ENCODE measurements at places on chromosomes 4 and X. TPM values are rescaled to one million over a fixed set of nuclear protein-coding genes. Genes with fewer than 3 reads are reported as not detected.

- H3K4me1 ChIP-seq: no peaks in the 10 kb centered on the region
- H3K27me3 ChIP-seq: no peaks in the 10 kb centered on the region
- no peaks in the 10 kb centered on the region for H3K36me3 ChIP-seq
Measured at GRCh38 chr4:34964613-34965012, 1279.7 kb downstream of the ARAP2 start.

DNA sequence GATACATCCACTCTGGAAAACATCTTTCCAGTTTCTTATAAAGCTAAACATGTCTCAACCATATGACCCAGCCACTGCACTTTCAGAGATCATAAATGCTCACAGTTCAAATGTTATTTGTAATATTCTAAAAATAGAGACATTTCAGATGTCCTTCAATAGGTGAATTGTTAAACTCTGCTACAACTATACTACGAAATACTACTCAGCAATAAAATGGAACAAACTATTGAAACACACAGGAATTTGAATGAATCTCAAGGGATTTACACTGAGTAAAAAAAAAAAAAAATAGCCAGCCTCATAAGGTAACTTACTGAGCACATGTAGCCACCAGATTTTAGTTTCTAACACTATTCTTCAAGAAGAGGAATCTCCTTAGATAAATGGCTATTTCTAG is 253.9 kb downstream of the PCDH18 start:
- no peak overlapping the region for H3K4me3 ChIP-seq
- no peaks in the 10 kb centered on the region for H3K4me1 ChIP-seq
- H3K36me3 ChIP-seq: no peaks in the 10 kb centered on the region
- DNase-seq: no peak

GRCh38 chr4:81808011-81808672 is 336.4 kb upstream of the RASGEF1B start:
- no peak for DNase-seq
- no peaks in the 10 kb centered on the region for H3K4me1 ChIP-seq
- H3K36me3 ChIP-seq: no peaks in the 10 kb centered on the region
- H3K4me3 ChIP-seq: no peak overlapping the region
- H3K27ac ChIP-seq: no peak overlapping the region

Gene NLGN4X
- polyA plus RNA-seq: 0.11 TPM

Gene GIMD1
- polyA plus RNA-seq: not detected

GRCh38 chr4:6925357-6925836 is 15.8 kb downstream of the TBC1D14 start:
- H3K36me3 ChIP-seq: no peaks in the 10 kb centered on the region
- no peak overlapping the region for H3K4me3 ChIP-seq
- no peak for DNase-seq
- H3K27ac ChIP-seq: peak overlapping the region; percentile 68
- H3K4me1 ChIP-seq: peaks cover 42% of the 10 kb centered on the region

- no peak overlapping the region for H3K27ac ChIP-seq
- H3K4me3 ChIP-seq: no peak overlapping the region
- H3K27me3 ChIP-seq: no peaks in the 10 kb centered on the region
- no peak for DNase-seq
- no peaks in the 10 kb centered on the region for H3K4me1 ChIP-seq
Measured at GRCh38 chrX:68838571-68838910, 9.7 kb downstream of the EFNB1 start.

GRCh38 chr4:140637836-140638235 is 69.1 kb upstream of the UCP1 start:
- H3K27me3 ChIP-seq: no peaks in the 10 kb centered on the region
- H3K36me3 ChIP-seq: no peaks in the 10 kb centered on the region
- DNase-seq: no peak
- no peak overlapping the region for H3K4me3 ChIP-seq

Gene BST1
- 1.5 TPM for polyA plus RNA-seq

DNA sequence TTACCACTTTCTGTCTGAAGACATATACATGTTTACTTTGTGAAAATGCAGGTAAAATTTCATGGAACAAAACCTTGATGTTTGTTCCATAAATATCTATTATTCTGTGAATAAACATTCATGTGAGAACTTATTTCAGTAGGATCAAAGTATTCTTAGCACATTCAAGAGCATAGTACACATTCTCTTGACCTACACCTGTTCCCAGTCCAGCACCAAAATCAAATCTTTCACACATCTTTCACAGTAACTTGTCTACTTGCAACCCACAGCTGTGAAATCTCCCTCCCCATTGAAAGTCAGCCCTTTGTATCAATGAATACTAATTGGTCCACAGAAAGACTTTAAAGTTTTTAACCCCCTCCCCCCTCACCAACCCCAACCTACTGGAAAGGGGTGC is 283.2 kb downstream of the GPC3 start:
- no peaks in the 10 kb centered on the region for H3K36me3 ChIP-seq
- DNase-seq: no peak
- H3K4me3 ChIP-seq: no peak overlapping the region
- no peaks in the 10 kb centered on the region for H3K4me1 ChIP-seq

DNA sequence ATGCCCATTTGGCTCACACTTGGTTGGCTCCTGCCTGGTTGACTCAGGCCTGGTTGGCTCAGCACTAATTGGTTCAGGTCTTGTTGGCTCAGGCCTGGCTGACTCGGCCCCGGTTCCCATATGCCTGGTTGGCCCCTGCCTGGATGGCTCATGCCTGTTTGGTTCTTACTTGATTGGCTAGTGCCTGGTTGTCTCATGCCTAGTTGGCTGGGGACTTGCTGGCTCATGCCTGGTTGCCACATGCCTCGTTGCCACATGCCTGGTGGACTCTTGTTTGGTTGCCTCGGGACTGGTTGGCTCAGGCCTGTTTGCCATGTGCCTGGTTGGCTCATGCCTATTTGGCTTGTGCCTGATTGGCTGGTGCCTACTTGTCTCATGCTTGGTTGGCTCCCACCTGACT is 103.7 kb downstream of the APOOL start:
- H3K36me3 ChIP-seq: no peaks in the 10 kb centered on the region
- no peak overlapping the region for H3K27ac ChIP-seq
- H3K27me3 ChIP-seq: no peaks in the 10 kb centered on the region
- H3K4me1 ChIP-seq: no peaks in the 10 kb centered on the region

DNA sequence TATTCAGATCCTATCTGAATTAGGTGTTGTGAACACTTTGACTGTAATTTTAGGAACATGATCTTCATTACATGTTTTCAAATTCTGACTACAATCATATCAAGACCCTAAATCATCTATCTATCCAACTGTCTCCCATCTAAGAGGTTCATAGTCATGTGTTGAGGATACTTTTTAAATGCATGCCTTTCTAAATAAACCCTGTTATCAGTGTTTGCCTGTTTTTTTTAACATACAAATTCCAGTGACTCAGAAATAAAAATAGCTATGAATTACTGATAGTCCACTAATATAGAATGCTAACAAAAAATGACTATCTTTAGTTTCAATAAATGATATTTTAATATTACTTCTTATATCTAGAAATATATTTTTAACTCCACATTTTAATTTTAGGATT is 8.0 kb downstream of the RAB28 start:
- no peak overlapping the region for H3K4me3 ChIP-seq
- no peaks in the 10 kb centered on the region for H3K36me3 ChIP-seq
- H3K27ac ChIP-seq: no peak overlapping the region
- no peaks in the 10 kb centered on the region for H3K4me1 ChIP-seq
- DNase-seq: no peak

GRCh38 chr4:24262616-24263015 is 321.7 kb downstream of the DHX15 start:
- peaks cover 24% of the 10 kb centered on the region for H3K4me1 ChIP-seq
- H3K36me3 ChIP-seq: no peaks in the 10 kb centered on the region

Gene TLR3
- polyA plus RNA-seq: 0.49 TPM

Gene BGN
- polyA plus RNA-seq: 6.7 TPM

Gene DDIT4L
- 160 TPM for polyA plus RNA-seq

Gene CTAG2
- polyA plus RNA-seq: not detected
